ENCODE measurements at places on chromosomes 12 and 14. TPM values are rescaled to one million over a fixed set of nuclear protein-coding genes. Genes with fewer than 3 reads are reported as not detected.
A peak's percentile ranks its signal among the peaks of the same experiment; 100 is the strongest.

The TUNAR gene
- total RNA-seq = not detected

DNA sequence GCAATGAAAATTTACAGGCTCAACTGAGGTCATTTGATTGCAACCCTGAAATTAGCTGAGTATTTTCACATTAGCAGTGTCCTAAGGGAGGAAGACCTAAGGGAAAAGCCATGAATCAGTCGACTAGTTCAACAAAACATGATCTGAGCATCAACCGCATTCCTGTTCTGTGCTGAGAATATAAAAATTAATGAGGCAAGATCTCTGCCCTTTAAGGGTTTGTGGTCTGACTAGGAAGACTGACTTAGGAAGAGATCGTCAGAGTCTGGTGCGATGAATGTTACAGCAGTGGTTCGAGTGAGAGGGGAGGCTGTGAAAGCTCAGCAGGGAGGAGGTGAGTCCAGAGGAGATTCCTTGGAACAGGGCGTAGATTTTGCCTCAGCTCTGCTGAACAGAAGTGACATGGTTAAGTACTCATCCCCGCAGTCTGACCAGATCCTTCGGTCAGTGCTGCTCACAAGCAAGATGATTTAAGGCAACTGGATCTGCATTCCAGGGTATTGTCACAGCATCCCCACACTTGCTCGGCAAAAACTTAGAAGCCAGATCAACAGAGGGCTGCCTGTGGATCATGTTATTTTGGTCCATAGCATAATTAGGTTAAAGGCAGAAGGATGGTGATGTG is 49.6 kb downstream of the BMAL2 start:
- no peak for DNase-seq

DNA sequence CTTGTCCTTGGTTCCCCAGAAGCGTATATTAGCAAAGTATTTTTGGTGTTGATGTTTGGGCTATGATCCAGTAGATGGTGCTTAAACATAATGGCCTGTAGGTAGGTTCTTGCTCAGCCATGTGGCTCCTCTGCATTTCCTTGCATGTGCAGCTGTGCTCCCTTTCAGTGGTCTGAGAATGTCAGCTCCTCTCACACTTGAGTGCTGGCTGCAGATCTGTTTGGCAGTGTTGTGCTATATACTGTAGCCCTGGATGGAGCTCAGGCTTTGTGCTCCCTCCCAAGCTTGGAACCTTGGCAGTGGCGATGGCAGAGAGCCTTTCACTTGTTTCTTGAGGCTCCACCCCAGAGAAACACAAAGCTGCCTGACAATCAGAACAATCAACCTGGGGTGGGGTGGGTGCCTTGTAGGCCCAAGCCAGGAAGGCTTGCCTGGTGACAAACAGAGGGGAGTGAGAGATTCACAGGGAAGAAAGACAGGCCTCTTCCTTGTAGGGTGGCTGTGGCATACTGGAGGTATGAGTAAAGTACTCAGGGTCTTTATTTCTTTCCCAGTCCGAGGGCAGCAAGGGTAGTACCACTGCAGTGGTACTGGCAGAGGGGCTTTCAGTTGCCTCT is 255.3 kb downstream of the RAD51B start:
- no peak for DNase-seq

The TMED10 gene
- 375 TPM for total RNA-seq

DNA sequence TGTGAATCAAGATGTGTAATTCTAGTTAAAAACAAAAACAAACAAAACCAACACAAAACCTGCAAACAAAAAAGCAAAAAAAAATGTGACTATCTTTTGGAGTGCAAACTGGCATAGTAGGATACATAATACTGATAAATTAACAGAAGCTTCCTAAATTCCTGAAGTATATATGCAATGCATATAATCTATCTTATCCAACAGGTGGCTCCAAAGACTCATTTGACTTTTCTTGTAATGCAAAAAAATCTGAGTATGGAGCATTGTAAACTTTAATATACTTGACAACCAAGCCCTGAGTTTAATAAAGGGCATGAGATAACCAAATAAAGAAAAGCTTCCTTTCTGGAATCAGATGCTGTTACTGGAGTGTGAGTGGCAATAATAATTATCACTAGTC is 1003.6 kb downstream of the FSCB start:
- DNase-seq = peak; percentile 8

DNA sequence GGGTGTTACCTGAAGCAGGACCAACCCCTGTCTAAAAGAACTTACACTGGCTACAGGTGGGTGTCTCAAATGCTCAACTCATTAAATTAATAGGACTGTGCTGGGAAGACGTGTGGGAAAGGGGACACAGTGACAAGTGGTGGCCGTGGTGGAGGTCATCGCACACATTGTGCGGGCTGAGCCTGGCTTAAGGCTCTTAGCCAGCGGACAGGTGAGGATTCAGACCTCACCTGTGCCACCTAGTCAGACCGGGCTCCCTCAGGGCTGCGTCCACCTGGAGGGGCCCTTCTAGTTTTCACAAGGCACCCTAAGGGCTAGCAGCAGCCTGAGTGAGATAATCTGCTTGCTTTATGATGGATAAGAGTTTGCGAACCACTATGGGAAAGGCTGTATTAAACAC is 125.2 kb upstream of the FKBP4 start:
- no peak for DNase-seq

- DNase-seq = no peak
These were observed 36.6 kb downstream of the SPATA7 start for GRCh38 chr14:88422047-88422446.

DNA sequence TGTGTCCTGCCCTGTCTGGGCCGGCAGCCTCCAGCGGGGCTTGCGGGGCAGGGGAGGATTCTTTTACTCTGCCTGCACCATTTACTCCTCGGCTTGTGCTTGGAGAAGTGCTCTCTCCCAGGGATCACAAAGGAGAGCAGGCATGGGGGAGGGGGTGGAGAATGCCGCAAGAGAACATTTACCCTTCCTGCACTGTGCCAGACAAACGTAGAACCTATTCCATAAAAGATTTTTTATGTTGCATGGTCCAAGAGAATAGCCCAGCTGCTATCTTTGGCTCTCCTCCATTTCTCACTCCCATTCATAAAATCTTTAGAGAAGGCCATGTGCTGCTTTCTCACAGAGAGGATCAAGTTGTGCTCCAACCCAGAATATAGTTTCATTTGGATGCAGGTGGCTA is 159.4 kb downstream of the SPTSSA start:
- DNase-seq = no peak

The SIRT4 gene
- 3.9 TPM for total RNA-seq

The DLK1 gene
- 1,378 TPM for total RNA-seq

- DNase-seq = no peak
These were observed 81.2 kb downstream of the PRKD1 start for GRCh38 chr14:29846339-29847055.

- no peak for DNase-seq
These were observed 127.2 kb downstream of the RIMBP2 start for GRCh38 chr12:130588696-130589539.

- no peak for DNase-seq
These were observed 49.4 kb downstream of the TMTC1 start for GRCh38 chr12:29734305-29734704.

GRCh38 chr12:3353621-3354020 is 137.4 kb upstream of the PRMT8 start:
- DNase-seq = no peak

The RBP5 gene
- total RNA-seq = 11.1 TPM

The LHX5 gene
- 0.10 TPM for total RNA-seq

The MAP1LC3B2 gene
- not detected for total RNA-seq

DNA sequence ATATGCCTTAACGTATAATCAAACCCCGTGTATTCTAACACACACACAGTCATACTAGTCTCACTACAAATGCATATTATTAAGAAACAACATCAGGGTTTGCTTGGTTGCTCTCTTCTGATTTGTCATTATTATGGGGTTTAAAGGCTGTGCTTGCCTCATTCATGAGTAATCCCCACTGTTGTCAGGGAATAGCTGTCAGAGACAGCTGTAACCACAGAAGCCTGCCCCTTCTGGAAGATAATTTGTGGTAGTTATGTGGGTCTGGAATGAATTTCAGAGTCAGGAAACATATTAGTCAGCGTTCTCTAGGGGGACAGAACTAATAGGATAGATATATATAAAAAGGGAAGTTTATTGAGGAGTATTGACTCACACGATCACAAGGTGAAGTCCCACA is 456.9 kb upstream of the TMEM132C start:
- peak; percentile 55 for DNase-seq

- DNase-seq = no peak
These were observed 25.2 kb downstream of the ZC3H14 start for GRCh38 chr14:88588081-88588480.

DNA sequence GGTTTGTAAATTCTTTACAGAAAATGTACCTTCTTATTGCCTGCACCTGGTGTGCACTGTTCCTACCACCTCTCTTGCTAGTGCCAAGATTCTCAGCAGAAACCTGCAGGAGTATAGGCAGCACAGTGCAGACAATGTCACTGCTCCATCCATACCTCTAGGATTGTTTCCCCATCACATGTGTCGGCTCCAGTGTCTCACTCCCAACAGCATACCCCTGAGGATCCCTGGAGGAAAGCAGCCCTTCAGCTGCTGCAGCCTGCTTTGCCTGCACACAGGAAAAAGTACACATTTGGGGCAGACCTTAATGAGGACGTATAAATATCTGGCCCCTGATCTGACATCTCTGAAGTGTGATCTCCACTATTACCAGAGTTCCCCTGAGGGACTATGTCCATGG is 235.5 kb downstream of the MDGA2 start:
- DNase-seq = no peak

- no peak for DNase-seq
These were observed 837.3 kb upstream of the TMEM132C start for GRCh38 chr12:127429551-127430285.

The GLIPR1L2 gene
- total RNA-seq = not detected

- DNase-seq = no peak
These were observed 41.9 kb downstream of the CDC42BPB start for GRCh38 chr14:103015426-103015825.

GRCh38 chr12:27821259-27821973 is 41.4 kb upstream of the MANSC4 start:
- peak; percentile 82 for DNase-seq

GRCh38 chr12:130669205-130669557 is 46.9 kb downstream of the RIMBP2 start:
- no peak for DNase-seq

DNA sequence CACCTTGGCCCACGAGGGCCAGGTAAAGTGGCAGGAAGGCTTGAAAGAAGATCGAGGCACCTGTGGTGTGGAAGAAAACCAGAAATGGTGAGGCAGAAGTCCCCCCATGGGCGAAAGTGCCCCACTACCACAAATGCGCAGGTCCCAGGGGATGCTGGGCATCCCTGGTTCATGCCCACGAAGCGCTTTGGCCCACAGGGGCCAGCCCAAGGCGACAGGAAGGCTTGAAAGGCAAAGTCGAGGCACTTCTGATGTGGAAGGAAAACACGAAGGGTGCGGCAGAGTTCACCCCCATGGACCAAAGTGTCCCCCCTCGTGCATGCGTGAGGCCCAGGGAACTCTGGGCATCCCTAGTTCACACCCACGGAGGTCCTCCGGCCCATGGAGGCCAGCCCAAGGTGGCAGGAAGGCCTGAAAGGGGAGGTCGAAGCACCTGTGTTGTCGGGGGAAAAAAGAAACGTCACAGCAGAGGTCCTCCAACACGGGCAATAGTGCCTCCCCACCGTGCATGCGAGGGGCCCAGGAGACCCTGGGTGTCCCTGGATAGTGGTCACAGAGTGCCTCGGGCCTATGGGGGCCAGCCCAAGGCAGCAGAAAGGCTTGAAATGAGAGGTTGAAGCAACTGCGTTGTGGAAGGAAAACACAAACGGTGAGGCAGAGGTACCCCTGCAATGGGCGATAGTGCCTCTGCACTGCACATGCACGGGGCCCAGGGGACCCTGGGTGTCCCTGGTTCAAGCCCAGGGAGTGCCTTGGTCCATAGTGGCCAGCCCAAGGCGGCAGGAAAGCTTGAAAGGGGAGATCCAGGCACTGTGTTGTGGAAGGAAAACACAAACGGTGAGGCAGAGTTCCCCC is 373.9 kb downstream of the ALG10 start:
- DNase-seq = no peak

- no peak for DNase-seq
These were observed 57.5 kb downstream of the PTHLH start for GRCh38 chr12:27915021-27915420.

- no peak for DNase-seq
These were observed 5.3 kb downstream of the GYS2 start for GRCh38 chr12:21599143-21599999.

DNA sequence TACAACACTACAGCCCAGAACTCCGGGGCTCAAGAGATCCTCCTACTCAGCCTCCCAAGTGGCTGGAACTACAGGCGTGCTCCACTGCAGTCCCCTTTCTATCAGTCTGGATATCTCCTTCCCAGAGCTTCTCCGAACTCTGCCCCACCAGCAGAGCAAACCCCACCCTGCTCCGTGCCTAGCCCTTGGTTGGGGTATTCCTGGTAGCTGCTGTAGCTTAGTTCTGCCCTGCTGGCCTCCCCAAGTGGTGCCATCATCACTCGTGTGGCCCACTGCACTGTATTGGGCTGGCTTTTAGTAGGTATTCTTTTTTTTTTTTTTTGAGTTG is 9.5 kb downstream of the HSP90AA1 start:
- no peak for DNase-seq

DNA sequence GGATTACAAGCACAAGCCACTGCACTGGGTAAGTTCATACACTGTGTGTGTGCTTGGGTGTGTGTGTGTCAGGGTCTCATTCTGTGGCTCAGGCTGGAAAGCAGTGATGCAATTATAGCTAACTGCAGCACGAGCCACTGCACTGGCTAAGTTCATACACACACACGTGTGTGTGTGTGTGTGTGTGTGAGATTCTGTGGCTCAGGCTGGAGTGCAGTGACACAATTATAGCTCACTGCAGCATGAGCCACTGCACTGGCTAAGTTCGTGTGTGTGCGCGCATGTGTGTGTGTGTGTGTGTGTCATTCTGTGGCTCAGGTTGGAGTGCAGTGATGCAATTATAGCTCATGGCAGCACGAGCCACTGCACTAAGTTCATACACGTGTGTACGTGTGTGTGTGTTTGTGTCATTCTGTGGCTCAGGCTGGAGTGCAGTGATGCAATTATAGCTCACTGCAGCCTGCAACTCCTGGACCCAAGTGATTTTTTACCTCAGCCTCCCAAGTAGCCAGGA is 85.4 kb downstream of the HECTD1 start:
- no peak for DNase-seq

The TAS2R14 gene
- 5.6 TPM for total RNA-seq

DNA sequence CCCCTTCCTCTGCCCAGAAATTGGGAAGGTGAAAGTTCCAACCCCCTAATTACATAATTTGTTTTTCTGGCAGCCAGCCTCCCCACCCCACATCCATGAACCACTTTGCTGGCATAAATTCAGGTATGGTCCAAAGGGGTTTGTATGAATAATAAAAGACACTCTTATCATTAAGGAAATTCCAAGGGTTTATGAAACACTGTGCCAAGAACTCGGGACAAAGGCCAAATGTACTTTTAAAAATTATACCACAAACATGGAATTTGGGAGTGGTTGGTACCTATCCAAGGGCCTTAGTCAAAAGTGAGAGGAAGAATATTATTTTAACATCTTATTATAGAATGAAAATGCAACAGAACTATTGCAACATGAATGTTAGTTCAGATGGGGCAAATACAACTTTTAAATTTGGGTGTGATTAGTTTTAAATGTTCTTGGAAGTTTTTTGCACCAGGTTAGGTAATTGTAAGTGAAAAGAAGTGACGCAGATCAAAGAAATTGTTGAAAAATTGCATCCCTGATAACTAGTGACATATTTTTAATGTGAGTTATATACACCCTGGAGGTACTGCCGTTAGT is 217.8 kb downstream of the TMEM117 start:
- DNase-seq = no peak

GRCh38 chr14:100268591-100269207 is 29.8 kb downstream of the YY1 start:
- no peak for DNase-seq
